Activated effector memory CD4-positive, alpha-beta T cell treated with Interleukin-2 at 50 U/mL for 16 hours (primary cell): ENCODE measurements at places on chromosomes 6 and 20.

DNA sequence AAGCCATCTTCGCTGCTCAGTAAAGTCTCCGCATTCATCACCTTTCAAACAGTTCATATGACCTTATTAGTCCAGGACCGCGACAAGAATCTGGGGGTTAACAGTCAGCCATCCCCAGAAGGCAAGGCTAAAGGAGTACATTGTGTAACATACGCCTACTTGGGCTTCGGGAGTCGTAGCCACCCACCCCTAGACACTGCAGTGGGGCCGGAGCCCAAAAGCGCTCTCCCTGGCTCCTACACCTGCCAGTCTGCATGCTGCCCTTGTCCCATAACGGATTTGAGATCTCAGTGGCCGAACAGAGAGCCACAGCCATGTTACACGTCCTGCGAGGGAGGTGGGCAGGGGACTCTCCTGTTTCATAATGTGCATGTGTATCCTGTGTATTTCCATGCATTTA is 1405.5 kb downstream of the GRIK2 start:
- DNase-seq = no peak

- DNase-seq = no peak
These were observed 304.1 kb downstream of the LAMA2 start for GRCh38 chr6:129186988-129187387.

DNA sequence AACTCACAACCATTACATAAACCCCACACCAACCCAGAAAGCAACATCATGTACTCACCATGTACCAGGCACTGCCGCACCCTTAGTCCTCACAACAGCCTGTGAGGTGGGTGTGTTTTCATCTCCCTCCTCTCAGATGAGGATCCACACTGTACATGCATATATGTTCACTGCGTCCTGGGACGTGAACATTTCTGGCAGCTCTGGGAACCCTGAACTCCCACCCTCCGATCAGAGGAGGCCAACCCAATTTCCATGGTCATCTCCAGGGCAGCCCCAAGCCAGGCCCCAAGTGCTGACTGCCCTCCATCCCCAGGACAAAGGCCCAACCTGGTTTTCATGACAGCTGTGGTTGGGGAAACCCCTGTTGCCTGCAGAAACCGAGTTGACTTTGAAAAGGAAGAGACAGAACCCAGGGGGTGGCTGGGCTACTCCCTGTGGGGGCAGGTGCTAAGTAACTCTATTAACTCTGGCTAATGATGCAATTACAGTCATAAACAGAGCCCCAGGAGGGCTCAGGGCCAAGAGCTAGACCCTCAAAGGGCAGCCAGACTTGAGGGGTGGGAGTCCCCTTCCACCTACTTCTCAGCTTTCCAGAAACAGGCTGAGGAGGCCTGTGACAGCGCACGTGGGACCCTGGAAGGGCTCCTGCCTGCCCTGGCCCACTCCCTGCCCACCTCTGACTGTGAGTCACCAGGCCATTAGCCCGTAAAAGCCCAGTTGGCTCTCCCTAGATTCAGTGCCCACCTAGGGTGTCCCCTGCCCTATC is 2.6 kb downstream of the TFEB start:
- DNase-seq = peak; percentile 45

- no peak for DNase-seq
These were observed 89.9 kb upstream of the SGK1 start for GRCh38 chr6:134407791-134408190.

DNA sequence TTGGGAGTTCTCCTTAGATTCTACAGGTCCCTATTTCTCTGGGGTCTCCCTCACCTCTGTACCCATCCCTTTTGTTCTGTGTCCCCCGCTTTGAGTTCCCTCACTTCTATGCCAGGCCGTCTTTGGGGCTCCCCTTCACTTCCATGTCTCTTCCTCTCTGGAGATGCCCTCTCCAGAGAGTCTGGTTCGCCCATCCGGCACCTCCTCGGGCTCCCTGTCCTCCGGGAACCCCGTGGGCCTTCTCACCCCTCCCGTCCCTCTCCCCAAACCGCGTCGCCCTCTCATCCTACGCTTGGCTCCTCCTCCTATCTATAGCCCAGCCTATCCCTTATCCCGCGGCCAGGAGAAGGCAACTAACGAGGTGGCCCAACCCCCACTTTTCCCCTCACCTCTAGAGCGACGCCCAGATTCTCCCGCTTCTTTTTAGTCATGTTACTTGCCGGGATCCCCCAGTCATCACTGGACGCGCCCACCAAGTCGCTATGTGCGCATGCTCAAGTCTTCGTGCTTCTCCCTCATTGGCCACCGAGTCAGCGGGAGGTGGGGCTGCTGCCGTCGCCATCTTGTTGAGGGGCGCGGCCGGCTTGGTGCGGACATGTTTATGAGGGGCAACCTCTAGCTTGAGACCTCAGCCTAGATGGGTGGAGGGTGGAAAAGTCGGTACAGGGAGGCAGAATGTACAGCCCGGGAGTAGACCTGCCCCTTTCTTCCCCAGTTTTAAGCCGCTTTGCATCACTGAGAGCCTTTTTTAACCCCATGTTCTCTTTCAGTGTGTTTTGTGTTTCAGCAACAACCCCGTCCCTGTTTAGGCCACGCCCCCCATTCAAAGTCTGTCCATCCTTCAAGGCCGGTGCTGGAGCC is at the start of gene CCDC167:
CCDC167 (minus strand) TSS at position 461 of the 861 bp plus-strand sequence; CDS start at position 431, 30 bp downstream.
- peak; percentile 91 for DNase-seq

DNA sequence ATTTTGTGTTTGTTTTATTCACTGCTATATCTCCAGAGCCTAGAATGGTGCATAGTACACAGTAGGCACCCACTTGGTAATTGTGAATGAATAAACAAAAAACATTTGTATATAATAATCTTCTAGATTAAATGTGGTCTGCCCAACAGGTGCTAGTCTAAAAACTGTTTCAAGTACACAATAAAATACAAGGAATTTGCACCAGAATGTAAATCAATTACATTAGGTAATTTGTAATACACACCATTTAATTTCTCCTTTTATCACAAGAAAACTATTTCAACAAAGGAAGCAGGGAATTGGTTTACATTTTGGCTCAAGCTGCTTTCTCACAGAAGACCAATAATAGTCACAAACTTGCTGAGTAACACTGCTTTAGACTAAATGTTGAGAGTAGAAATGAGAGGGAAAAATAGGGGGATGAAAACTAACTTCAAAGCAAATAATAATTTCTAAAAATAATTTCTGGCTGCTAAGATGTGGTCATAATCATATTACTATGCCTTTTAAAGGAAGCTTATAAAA is 22.1 kb downstream of the RUNX2 start:
- DNase-seq = no peak

GRCh38 chr20:38674092-38674764 is 50.1 kb upstream of the SLC32A1 start:
- DNase-seq = peak; percentile 14

GRCh38 chr6:106626485-106626884 is 2.8 kb downstream of the RTN4IP1 start:
- DNase-seq = no peak

GRCh38 chr6:77561768-77562314 is 91.0 kb upstream of the MEI4 start:
- DNase-seq = no peak

DNA sequence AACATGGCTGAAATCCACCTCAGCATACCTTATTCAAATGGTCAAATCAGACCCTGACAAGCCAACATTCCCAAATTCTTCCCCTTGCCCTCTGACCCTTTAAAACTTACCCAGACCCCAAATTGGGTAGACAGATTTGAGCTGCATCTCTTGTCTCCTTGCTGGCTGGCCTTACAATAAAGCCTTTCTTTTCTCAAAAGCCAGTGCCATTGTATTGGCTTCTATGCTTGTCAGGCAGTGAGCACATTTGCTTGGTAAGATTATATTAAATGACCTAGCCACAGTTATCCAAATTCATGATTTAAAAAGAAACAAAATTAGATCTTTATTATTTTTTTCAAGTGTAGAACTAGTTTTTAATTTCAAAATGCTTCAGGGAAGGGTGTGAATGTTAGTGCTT is 67.8 kb upstream of the FAM83B start:
- no peak for DNase-seq

DNA sequence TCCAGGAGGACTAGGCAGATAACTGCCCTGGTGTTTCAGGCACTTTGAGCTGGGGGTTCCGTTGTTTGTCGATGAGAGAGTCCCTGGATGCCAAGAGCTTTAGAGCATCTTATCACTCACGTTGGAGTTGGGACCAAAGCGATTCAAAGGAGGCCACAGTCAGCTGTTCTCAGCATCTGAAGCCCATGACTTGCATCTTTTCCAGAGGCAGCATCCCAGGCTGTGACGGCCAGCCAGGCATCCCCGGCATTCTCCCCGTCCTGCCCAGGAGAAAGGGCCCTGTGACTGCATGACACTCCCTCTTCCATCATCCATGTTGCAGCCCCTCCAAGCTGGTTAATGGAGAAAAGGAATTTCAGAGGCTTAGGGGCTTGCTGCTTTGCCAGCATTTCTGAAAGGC is 520.3 kb downstream of the CDH26 start:
- no peak for DNase-seq

DNA sequence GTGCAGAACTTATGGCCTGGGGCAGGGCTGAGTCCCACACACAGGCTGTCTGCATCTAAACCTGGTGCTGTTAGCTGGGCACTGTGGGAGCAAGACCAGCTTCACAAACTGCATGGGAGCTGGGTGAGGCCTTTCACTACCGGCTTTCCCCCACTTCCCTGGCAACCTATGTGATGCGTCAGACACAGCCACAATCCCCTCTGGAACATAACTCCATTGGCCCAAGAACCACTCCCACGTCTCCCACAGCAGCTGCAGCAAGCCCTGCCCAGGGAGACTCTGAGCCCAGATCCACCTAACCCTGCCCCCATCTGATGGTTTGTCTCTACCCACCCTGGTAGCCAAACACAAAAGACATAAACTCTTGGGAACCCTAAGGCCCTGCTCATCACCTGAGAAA is 9.3 kb downstream of the WDR27 start:
- no peak for DNase-seq

- no peak for DNase-seq
These were observed 136.7 kb downstream of the AIG1 start for GRCh38 chr6:143197377-143197776.

DNA sequence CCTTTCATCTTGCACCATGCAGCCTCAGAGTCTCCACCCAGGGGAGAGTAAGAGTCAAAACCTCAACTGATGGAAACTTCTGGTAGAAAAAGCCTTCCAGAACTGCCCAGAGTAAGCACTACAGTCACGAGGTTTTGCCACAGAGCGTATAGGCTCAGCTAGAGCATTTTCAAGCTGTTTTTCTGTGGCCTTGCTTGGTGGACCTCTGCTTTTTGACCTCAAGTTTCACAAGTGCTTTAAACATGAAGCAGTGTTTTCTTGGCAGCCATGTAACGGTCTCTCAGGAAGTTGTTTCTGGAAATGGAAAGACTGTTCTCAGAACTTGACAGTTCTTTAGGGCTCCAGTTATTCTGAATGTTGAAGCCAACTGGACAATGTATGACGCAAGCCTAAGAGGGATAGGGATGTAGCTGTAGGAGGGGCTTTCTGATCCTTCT is 146.5 kb downstream of the ZDHHC14 start:
- DNase-seq = no peak

GRCh38 chr6:166520905-166521834 is 65.3 kb downstream of the RAMACL start:
- no peak for DNase-seq

GRCh38 chr6:71277926-71278600 is 10.5 kb upstream of the OGFRL1 start:
- no peak for DNase-seq

- no peak for DNase-seq
These were observed 28.5 kb downstream of the BCAS4 start for GRCh38 chr20:50823319-50823718.

DNA sequence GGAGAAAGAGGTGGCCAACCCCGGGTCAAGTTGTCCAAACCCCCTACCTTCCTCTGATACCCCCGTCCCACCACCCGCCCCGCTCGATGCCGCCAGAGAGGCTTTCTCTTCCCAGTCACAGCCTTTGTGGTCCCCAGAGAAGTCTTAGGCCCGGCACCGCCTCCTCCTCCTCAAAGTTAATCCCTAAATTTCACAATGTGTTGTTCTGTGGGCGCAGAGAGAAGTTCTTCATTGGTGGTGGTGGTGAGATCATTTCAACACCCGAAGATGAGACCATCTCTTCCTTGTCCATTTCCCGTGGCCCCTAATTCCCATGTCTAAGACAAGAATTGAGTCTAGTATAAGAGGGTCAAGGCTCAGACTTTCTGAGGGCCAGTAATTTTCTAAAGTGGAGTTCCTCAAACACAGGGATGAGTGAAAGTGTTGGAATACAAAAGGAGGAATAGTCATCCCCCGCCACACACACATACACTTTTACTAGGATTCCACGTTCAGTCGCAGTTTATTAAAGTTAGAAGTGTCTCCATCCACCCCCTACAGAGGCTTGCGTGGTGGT is 10.4 kb downstream of the TRIM31 start:
- DNase-seq = no peak

GRCh38 chr6:52801188-52801841 is 2.3 kb downstream of the GSTA1 start:
- no peak for DNase-seq

DNA sequence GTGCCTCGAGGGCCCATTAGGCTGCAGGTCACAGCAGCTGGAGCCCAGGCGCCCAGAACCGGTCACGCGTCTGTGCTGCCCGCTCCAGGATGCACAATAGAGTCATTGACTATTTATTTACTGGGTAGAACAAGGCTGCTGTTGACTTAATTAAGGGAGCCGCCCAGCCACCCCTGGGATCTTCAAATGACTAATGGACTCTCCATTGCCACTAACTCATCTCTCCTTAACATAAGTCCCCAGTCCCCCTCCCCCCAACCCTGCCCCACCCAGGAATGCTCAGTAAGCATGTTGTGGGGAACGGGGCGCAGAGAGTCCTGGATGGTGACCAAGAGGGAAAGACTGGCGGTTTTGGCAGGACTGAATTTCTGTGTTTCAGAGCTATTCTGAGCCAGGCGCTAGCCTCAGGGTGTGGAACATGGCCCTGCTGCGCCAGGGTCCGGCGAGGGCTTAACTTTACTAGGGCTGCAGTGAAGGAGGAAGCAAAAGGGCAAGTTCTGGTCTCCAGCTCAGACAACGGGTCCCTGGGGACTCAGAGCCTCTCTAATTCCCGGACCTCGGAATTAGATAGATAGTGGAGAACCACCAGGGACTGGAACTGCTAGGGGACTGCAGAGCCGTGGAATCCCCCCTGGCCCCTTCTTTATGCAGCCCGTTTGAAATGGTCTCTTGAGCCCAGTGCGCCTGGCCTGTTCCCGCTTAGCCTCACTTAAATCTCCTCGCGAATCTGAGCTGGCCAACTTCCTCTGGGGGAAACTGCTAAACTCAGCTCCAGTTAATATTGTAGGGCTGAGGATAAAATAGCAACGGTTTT is 1.5 kb upstream of the GRIK2 start:
- no peak for DNase-seq

DNA sequence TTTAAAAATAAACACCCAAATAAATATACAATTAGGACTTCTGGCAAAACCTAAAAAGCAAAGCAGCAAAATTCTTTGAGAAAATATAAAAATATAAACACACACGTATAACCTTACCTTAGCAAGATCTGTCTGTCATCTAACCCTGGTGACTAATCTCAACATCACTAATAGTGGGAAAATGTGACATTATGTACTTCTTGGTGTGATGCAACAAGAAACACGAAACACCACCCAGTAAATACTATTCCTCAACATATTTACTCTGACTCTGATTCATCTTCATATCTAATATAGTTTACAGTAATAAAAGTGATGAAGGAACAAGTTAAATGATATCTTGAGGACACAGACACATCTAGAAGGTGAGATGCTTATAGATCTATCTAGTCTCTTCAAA is 332.6 kb upstream of the MANEA start:
- no peak for DNase-seq
